ENCODE measurements at places on chromosomes 2 and 18.

GRCh38 chr2:36701391-36701795, 4.9 kb downstream of the VIT start:
- DNase-seq, result no peak

- no peak for DNase-seq
These were observed 108.0 kb downstream of the LRRC30 start for GRCh38 chr18:7338846-7339245.

GRCh38 chr2:187312718-187313282, 135.3 kb downstream of the CALCRL start:
- no peak for DNase-seq

DNA sequence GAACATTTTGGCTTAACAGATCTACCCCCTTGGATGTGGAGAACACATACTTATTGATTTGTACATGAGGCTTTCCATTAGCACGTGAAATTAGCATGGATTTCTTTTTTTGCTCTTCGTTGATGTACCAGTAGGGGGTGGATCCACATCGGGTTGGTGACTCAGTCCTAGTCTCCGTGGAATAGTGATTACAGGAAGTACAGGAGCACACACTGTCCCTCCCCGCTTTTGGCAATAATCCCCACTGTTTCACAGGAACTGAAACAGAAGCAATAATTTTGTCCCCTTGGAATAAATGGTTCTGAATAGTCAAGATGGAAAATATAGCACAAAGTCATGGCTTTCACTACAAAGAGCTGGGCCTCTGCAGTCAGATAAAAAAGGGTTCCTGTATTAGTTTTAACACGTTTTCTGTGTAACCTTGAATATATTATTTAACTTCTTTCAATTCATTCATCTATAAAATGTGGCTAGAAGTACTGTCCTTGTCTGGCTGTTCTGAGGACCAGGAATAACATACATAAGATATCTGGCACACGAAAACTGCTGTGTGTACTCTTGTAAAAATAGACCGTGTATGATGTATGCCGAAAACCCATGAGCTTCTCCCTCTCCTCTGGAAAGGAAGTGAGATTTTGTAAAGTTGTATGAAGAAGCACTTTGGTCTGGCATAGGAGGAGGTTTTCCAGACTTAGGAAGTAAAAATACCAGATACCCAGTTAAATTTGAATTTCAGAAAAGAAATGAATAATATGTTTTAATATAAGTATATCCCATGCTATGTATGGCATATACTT, 229.2 kb downstream of the GALR1 start:
- no peak for DNase-seq

GRCh38 chr2:134402410-134402809, 148.5 kb downstream of the MGAT5 start:
- no peak for DNase-seq

DNA sequence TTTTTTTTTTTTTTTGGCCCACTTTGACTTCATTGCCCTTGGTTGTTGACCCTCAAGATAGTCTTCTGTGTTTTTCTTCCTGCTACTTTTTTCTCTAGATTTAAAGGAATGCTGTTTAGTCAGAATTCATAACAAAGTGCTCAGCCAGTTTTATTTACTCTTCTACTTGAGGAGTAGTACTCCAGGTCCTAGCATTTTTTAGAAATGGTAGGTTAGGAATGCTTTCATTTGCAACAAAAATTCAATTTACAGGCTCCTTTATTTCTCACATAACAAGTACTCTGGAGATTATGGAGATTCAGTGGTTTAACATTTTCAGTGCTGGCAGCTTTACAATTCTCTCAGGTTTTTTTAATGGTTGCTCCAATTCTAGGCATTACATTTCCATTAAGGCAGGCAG, 58.2 kb downstream of the KIAA1328 start:
- DNase-seq, result no peak

- DNase-seq, result no peak
These were observed 164.7 kb upstream of the FAM98A start for GRCh38 chr2:33763671-33764310.

GRCh38 chr18:27772081-27772480, 404.8 kb downstream of the CDH2 start:
- no peak for DNase-seq

GRCh38 chr2:96119389-96119751, 3.0 kb upstream of the ADRA2B start:
- DNase-seq, result no peak

- no peak for DNase-seq
These were observed 19.3 kb downstream of the TMEM247 start for GRCh38 chr2:46498681-46499080.

- no peak for DNase-seq
These were observed 4.5 kb downstream of the RETREG2 start for GRCh38 chr2:219182331-219183150.

GRCh38 chr2:152655880-152656279, 61.4 kb downstream of the PRPF40A start:
- no peak for DNase-seq

- DNase-seq, result no peak
These were observed 54.8 kb upstream of the DOCK10 start for GRCh38 chr2:225097035-225097434.

DNA sequence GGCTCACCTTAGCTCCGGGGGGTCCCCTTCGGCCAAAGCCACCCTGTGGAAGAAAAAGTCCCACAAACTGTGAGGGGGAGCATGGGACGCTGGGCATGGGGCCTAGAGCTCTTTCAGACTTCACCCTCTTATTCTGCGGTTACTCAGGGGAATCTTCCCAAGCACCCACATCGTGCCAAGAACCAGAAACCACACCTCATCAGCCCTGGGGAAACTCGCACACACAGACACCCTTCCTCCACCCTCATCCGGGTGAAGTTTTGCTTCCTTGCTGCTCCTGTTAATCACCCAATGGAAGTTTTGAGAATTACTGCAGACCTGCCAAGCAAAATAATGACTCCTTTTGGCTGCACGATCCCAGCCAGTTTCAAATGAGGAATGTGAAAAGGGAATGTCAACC, 59.1 kb downstream of the COL6A3 start:
- no peak for DNase-seq

DNA sequence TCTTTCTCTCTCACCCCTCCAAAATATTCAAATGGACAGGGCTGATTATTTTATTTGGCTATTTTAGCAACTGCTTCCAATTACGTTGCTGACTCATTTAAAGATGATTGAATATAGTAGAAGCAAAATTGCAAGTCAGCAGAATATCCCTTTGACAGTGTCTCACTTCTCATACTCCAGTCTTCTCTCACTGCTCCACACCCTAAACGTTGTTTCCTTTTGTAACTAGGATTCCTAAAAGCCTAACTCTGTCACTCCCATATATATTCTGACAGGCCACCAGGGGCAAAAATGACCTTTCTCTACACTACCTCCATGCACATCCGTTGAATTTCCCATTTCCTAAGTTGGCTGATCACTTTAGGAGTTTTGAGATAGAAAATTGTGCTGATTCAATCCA, 351.1 kb downstream of the RND3 start:
- DNase-seq, result no peak

DNA sequence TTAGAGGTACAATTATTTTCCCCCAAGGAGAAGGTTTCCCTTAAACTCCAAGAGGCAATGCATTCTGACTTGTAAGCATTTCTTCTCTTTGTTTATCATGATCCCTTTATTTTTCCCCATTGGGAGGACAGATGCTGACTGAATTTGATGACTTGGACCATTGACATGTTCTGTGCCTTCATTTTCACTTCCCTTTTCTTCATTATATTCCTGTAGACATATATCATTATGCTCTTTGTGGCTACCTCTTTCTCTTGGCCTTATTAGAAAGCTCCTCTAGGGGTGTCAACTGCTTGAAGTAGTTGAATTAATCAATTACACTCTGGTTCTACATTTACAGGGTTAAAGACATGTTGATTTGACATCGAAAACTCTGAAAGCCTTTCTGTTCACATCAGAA, 330.0 kb upstream of the DCC start:
- DNase-seq, result no peak

DNA sequence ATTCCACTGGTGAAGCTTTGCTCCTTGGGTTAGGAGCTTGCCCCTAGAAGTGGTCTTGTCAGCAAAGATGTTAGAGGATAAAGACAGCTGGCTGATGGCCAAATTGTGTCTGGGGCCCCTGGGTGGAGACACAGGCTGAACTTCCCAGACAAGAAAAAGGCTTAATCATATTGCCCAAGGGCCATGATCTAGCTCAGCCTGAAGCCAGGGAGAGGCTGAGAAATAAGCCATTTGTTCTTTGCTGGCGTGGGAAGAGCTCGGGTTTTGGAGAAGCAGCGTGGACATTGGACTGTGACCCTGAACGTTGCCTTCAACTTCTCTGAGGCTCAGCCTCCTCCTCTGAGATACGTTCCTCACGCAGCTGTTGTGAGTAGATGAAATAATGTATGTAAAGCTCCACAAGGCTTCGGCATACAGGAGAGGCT, 153.0 kb downstream of the ZFP36L2 start:
- DNase-seq, result no peak

GRCh38 chr18:39199231-39199855, 1633.7 kb upstream of the CELF4 start:
- DNase-seq, result no peak

DNA sequence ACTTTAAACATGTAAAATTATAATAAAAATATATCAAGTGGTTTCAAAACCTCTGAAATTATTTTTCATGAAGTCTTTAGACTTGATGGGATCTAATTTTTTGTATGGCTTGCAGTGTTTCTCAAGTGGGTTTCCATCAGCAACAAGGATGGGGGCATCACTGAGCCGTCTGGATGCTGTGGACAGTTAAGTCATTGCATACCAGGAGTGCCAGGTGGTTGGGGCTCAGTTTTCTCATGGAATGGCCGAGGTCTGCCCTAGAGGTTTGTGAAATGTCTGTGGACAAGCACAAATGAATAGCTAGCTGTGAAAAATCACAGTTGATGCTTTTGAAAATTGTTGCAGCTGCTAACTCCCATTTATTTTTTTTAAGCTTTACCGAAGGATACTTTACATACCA, 1.7 kb downstream of the PRELID3A start:
- DNase-seq, result no peak

DNA sequence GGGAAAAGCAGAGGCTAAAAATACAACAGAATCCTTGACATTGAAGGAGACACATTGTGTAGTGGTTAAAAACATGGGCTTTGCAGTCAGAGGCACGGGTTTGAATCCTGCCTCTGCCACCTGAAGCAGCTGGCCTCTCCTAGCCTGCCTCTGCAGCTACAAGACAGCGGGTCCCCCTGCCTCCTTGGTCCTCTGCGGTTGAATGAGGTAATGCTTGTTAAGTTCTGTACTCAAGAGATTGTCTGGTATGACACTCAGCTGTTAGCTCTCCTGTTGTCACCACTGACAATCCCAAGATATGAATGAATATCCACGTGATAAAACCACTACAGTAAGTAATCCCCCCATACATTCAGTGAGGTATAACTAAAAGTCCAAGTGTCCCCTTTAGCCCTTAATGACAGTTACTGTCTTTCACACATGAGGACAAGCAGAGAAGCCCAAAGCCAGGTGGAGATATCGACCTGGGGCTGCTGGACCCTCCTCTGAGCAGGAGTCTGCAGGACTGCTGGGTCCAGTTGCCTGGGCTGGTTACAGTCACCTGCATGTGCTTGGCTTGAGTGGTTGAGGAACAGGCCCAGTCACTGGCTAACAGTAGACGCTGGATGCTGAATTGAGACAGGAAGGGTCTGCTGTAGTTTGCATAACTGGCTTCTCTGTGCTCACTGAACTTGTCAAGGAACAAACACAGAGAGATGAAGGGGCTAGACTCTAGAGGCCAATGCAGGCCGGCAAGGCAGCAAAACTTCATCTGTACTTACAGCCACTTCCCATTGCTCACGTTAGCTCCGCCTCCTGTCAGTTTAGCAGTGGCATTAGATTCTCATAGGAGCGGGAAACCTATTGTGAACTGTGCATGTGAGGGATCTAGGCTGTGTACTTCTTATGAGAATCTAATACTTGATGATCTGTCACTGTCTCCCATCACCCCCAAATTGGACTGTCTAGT, 85.5 kb downstream of the TGFA start:
- DNase-seq, result no peak

GRCh38 chr2:134838143-134838620, at the start of gene ACMSD:
ACMSD (plus strand) TSS chr2:134838616; CDS start chr2:134838683, 67 bp downstream.
- DNase-seq, result no peak

DNA sequence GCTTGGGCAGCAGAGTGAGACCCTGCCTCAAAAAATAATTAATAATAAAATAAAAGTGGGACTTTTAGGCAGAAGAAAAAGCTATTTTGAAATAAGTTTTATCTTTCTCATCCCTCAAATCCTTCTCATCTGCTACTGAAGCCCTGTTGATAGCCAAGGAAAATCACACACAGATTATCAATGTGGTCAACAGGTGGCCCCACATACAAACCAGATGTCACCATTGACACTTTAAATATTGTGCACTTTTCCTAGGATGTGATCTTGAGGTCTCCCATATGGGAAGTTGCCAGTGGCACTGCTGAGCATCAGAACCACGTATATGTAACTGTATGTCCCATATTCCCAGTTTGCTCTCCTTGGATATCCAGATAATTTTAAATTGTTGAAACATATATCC, 64.6 kb downstream of the KCTD18 start:
- DNase-seq, result no peak

GRCh38 chr2:134127496-134127895, 126.4 kb upstream of the MGAT5 start:
- DNase-seq, result no peak

- DNase-seq, result no peak
These were observed 232.8 kb downstream of the PIK3C3 start for GRCh38 chr18:42187611-42188380.

DNA sequence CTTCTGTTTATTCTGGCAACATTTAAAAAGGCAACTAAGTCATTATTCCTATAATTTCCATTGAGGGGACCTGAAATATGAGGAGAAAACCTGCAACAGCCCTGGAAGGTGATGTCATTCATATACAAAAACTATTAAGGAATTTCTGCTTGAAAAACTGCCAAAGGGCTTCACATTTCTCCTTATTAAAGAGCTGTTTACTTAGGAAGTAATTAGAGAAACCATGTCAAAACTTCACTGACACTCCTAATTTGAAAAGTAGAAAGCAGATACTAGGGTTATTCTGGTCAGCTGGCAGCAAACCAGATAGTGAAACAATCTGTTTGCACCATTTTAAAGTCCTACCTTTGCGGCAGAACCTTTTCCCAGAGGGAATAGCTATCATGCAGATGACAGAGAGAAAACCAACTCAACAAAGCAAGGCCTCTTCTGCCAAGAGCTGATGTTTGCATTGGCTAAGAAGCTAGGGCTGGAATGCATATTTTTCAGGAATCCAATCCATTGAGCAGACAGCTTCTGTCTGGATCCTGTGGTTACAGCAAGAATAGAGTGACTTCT, 592.2 kb upstream of the SYT4 start:
- no peak for DNase-seq

DNA sequence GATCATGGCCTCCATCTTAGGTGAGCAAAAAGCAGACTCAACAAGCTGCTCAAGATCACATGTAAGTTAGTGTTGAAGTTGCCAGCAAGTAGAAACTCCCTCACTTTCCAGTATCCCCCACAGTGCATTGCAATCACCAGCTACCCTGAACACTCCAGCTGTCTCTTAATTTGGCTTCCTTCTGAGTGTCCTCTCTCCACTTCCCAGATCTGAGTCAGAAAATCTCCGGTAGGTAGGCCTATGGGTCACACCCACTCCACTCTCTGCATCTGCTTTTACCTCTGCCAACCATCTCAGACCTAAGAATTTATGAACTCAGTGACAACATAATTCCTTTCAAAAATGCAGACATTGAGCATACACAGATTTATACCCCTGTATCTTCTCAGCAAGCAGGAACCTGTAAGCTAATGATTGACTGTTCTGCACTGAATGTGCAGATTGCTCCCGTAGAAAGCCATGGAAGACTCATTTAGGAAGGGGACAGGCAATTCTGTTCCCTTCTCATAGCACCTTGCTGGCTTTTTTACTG, 656.9 kb downstream of the EPHA4 start:
- DNase-seq, result no peak

GRCh38 chr2:227411990-227412350, 24.2 kb upstream of the SCYGR1 start:
- DNase-seq, result no peak

All from NCI-H1048 (cell line).